ENCODE measurements at places on chromosomes 3 and 15.

GRCh38 chr3:183038757-183039156 lies 58.4 kb upstream of the DCUN1D1 start:
- DNase-seq: no peak

DNA sequence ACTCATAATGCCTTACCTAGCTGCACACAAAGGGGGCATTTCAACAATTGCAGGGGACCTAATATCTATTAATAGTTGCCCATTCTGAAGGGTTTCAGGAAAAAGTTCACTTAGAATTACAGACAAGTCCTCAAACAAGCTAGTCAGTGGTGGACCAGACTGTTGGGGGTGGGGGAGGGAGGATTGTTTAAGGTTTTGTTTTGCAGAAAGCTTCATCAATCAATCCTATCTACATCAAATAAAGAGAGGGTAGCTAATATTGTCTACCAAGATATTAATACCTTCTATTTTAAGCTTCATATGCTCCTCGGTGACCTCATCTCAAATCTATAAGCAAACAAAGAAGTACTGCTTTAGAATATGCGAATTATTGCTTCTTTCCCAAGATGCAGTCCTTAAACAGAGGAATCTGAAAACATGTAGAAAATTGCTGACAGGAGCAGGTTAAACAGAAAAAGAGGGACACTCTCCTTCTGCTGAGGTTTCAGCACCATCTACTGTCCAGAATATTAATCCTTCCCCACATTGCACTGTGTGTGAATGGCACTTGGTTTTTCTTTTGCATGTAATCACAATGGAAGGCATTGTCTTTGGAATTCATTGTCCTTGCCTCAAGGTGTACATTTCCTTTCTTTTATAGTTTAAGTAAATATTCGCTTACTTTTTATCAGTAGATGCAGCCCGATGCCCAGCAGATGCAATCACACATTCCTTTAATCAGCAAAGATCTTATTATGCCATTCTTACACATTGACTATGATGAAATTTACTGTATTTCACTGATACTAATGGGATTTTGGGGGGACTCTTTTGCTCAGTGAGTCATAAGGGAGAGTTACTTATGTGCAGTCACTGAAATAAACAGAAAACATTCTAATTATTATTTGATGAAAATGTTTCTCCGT lies 94.7 kb downstream of the IL5RA start:
- no peak for DNase-seq

DNA sequence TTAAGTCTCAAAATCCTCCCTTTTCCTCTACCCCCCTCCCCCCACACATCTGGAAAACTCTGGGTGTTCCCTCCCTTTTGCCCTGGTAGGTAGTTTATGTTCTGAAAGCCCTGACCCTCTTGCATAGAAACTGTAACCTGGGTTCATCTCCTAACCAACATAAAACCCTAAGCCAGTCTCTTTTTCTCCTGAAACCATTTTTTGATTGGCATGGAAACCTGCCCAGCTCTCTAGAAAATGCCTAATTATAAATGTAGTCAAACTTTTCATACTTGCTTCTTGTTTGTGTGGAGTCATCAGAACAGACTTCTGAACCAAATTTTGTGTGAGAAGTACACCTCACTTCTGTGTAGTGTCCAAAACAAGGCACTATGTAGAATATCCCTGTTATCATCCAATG lies 1264.4 kb downstream of the SI start:
- DNase-seq: no peak

DNA sequence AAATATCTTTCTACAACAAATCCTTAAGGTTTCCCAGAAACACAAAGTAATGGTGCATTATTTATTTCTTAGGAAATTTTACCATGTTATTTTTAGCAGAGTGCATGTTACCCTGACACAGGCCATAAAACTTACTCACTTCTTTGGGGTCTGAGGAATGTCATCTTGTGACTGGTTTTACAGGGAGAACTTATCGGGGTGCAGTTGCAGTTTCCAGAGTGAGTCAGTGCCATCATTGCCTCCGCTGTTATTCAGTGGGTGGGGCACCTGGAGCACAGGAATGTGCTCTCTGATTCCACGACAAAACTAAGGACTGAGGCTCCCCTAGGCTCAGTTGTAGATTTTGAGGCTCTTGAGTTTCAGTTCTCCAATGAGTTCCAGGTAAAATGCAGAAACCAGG lies 11.1 kb upstream of the GREM1 start:
- DNase-seq: peak; percentile 68

DNA sequence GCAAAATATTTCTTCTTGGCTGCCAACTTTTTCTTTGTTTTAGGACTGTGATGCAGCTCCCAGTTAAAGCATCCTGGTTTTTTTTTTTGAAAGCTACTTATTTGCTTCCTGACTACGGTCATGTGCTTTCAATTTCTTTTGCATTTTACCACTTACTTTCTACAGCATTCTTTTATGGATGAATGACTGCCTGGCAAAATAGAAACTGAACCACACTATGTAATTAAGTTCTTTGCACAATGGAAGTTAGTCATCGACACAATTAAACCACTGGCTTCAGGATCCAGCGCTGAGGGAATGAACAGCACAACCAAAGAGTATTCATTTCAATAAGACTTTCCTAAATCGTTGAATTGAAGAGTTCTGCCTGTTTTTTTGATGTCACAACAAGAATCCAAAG lies 82.2 kb upstream of the EPHA3 start:
- peak; percentile 49 for DNase-seq

DNA sequence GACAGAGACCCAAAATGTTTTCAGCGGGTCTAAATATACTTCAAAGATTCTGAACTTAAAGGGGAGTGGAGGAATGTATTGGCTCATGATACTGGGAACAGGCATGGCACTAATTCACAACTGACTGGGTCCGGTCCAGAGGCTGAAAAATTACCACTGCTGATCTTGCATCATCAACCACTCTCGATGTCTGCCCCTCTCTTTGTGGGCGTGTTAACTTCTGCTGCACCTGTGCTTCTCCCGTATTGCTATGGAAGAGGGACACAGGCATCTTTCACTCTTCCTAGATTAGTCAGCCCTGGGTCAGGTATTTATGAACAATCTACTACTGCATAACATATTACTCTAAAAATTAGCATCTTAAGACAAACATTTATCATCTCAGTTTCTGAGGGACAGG lies 33.2 kb downstream of the HHLA2 start:
- no peak for DNase-seq

- no peak for DNase-seq
Measured at GRCh38 chr15:61621146-61621545, 392.0 kb upstream of the RORA start.

GRCh38 chr3:134471521-134472193 lies 14.1 kb downstream of the ANAPC13 start:
- DNase-seq: no peak

DNA sequence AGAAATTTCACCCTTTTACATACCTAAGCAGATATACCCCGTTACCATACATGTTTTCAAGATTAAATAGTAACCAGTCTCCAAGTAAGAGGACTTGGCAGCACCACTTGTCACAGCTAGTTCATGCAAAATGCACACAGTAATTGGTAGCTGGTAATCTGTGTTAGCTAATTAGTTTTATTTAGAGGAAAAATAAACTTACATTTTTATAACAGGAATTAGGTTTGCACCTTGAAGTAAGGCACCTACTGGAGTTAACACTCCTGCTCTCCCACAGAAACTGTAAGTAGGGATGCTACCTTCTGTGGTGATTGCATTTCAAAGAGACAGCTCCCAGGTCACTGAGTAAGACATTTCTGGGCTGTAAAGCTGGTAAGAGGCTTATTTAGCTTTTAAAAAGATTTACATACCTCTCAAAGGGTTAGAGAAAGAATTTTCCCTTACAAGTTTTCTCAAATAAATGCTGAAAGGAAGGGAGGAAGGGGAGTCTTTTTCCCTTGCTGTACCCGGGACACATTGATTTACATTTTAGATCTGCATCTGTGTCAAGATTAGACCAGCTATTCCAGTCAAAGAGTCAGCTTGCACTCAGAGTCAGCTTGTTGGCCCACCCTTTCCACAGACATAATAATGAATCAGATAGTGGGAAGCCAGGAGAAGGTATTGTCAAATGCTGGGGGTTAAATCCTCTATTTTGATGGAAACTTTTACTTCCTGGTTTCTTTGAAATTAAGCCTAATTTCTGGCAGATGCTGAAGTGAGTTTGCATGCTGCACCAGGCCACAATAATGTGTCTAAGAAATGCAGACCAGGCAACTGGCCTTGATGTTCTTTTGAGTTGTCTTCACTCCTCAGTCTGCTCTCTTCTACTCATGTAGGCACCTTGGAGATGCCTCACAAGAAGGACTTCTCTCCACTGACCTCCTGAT lies 77.6 kb upstream of the CHD2 start:
- DNase-seq: no peak

DNA sequence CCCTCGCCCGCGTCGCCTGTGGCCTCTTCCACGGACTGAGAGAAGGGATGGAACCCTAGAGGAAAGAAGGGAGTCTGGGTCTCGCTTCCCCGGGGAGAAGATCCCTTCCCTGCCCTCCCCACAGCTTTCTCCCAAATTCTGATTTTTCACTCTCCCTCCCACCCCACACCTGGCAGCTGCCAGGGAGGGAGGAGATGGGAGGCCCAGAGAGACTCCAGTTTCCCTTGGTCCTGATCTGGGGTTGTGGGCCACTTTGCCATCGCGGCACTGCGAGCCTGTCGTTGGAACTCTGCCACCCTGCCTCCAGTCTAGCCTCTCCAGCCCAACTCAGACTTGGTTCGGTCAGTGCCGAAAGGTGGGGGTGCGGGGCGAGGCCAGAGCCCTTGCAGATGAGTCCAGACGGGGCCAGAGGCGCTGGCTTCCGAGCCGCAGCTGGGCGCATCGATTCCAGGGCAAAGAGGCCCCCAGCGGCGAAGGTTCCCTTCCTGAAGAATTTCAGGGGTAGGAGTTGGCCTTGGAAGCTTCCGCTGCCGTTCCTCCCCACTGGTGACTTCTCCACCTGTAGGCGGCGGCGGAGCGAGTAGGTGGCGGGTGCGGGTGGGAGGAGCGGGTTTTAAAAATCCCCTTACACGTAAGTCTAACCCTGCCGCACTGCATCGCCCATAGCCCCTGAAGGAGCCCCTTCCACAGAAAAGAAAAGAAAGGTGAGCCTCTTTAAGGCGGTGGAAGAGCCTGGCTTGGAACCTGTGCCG lies 5.2 kb downstream of the WNT5A start:
- DNase-seq: no peak

GRCh38 chr15:27683121-27683520 lies 416.0 kb downstream of the OCA2 start:
- no peak for DNase-seq

GRCh38 chr15:66567897-66568296 lies 2.1 kb upstream of the LCTL start:
- DNase-seq: no peak

DNA sequence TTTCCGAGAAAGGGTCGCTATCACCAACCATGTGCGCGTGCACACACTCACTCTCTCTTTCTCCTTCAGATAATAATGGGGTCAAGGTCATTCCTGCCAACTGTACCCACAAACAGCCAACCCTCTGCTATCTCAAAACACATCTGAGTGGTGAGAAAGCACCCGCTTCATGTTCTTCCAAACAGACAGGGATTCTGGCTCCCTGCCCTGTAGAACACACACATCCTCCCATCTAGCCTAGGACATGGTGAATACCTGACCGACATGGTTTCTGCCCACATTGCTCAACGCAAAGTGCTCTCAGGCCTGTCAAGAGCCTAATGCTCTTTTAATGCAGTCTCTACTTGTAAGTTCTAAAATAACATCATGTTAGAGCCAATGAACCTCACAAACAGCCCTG lies 302.2 kb downstream of the FOXP1 start:
- DNase-seq: no peak

GRCh38 chr3:14785207-14786155 lies 33.3 kb upstream of the FGD5 start:
- no peak for DNase-seq

DNA sequence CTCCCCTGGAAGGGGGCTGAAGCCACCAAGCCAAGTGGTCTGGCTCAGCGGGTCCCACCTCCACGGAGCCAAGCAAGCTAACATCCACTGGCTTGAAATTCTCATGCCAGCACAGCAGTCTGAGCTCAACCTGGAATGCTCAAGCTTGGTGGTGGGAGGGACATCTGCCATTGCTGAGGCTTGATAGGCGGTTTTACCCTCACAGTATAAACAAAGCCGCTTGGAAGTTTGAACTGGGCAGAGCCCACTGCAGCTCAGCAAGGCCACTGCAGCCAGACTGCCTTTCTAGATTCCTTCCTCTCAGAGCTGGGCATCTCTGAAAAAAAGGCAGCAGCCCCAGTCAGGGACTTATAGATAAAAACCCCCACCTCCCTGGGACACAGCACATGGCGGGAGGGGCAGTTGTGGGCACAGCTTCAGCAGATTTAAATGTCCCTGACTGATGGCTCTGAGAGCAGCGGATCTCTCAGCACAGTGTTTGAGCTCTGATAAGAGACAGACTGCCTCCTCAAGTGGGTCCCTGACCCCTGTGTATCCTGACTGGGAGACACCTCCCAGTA lies 23.2 kb upstream of the IGSF10 start:
- no peak for DNase-seq

- no peak for DNase-seq
Measured at GRCh38 chr15:101322854-101323477, 27.9 kb upstream of the SNRPA1 start.

GRCh38 chr3:184242297-184242685 lies 6.5 kb downstream of the ALG3 start:
- DNase-seq: no peak

GRCh38 chr3:175046601-175047000 lies 187.5 kb downstream of the NAALADL2 start:
- no peak for DNase-seq

GRCh38 chr3:67516496-67516895 lies 137.9 kb downstream of the SUCLG2 start:
- DNase-seq: no peak

DNA sequence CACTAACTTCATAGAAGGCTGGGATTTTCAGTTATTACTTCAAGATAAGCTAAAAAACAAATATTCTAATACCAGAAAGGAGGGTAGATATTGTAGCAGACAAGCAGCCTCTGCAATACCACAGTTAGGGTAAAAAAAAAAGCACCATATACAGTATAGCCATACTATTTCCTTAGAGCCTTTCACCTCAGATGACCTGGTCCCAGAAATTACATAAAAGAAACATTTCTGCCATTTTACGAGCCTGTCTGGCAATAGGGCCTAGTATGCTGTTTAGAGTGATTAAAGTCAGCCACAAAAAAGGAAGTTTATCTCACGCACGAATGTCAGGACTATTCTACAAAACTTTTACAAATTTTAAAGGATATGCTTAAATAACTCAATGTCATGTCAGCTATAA lies 1016.6 kb downstream of the PLOD2 start:
- no peak for DNase-seq

DNA sequence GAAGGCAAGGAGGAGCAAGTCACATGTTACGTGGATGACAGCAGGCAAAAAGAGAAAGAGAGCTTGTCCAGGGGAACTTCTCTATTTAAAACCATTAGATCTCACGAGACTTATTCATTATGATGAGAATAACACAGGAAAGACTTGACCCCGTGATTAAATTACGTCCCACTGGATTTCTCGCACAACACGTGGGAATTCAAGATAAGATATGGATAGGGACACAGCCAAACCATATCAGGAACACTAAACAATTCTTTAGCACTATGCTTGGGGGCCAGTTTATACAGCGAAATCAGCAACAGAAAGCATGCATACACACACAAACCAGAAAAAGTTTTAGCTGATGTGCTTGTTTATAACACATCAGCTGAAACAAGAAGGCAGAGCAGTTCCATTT lies 704.2 kb downstream of the OTOL1 start:
- DNase-seq: no peak
